Cortex of kidney (tissue), 1 donor: ENCODE measurements at places on chromosomes 2 and 18.

GRCh38 chr2:203786549-203787351 lies 80.3 kb downstream of the CD28 start:
- DNase-seq: no peak

DNA sequence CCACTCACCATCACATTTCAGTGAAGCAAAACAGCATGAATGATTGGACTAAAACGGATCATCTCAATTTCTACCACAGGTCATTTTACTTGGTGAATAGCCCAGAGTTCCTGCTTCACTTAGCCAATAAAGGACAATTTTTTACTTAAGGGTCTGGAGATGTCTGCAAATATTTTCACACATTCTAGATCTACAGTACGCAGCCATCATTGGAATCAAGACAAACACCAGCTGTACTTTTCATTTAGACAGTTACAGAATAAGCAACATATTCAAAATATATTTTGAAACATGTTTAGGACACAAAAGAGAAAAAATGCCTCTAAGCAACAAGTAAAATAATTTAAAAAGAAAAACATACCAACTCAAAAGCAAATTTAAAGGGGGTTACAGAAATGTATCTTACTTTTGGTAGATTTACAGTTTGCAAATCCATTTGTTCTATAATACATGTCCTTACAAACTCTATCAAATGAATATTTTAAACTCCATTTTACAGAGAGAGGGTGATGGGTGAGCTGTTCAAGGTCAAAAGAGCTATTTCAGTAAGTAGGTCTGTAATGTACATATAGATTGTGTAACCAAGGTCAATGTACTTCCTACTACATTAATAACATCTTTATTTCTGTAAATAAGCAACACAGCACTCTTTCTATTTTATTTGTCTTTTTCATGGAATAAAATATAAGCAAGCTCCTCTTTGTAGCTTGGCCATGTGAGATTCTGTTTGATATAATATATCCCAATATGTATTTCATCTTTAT lies 13.4 kb downstream of the PPP1R1C start:
- DNase-seq: no peak

DNA sequence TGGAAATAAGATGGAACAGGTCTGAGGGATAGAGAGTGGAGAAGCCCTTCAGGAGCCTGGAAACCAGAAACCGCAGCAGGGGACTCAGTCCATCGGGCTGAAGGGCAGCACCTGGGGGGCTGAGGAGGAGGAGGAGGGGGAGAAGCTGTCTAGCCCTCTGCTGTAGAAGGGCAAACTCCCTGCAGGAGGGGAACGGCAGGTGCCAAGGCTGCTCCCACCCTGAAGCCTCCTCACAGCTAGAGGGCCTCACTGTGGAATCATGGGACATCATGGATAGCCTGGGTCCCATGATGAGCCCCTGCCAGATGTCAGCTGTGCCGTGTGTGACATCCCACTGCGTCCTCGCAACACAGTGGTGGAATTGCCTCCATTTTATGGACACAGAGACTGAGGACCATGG lies 435 bp downstream of the MYO7B start:
- no peak for DNase-seq

DNA sequence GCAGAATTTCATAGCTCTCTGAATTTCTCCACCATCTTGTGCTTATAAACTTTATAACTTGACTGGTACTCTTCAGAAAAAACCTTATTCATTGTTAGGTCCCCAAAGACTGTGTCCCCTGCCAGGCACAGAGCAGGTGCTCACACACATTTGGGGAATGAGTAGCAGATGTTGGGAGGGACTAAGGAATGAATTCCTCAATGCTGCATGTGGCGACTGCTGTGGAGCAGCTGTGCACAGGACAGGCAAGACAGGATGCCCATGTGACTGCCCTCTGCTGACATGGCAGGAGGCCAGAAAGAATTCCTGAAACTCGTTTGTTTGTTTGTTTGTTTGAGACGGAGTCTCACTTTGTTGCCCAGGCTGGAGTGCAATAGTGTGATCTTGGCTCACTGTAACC lies 122.3 kb upstream of the ITGA6 start:
- no peak for DNase-seq

DNA sequence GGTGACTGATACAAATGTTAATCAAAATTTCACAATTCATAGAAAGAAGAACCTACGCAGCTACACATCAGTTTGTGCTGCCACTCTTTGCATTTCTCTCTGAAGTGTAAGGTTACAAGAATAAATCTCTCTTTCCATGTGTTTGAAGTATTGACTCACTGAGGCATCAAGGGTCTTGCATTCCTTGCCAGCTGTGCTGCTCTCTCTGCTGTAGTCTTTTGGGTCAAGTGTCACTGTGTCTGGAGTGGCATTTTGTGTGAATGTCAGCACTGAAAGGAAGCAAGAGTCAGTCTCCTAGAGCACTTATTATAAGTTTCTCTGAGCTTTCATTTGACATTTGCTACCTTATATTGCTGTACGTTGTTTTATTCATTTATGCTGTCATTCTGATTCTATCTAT lies 1696.1 kb upstream of the LRRTM1 start:
- no peak for DNase-seq

DNA sequence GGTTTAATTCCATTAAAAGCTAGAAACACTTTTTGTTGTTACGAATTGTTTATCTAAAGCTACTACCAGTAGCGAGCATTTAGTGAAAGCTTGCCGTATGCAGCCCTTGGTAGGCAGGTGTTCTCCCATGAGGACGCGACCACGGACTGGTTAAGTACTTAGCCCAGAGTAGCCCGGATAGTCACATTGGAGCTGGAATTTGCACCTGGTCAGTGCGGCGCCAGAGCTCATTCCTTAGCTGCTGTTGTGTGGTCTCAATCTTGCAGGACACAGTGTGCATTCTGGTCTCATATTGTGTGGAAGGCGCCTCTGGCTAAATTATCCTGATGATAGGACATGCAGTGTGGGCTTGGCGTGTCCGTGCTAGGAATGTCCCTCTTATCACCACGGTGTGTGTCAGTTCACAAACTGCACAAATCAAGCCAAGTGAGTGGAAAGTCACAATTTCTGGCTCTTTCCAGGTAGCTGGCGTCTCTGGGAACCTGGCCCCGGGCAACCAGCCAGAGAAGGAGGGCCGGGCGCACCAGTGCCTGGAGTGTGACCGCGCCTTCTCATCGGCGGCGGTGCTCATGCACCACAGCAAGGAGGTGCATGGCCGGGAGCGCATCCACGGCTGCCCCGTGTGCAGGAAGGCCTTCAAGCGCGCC lies 133.3 kb downstream of the ZNF236 start:
- DNase-seq: no peak

DNA sequence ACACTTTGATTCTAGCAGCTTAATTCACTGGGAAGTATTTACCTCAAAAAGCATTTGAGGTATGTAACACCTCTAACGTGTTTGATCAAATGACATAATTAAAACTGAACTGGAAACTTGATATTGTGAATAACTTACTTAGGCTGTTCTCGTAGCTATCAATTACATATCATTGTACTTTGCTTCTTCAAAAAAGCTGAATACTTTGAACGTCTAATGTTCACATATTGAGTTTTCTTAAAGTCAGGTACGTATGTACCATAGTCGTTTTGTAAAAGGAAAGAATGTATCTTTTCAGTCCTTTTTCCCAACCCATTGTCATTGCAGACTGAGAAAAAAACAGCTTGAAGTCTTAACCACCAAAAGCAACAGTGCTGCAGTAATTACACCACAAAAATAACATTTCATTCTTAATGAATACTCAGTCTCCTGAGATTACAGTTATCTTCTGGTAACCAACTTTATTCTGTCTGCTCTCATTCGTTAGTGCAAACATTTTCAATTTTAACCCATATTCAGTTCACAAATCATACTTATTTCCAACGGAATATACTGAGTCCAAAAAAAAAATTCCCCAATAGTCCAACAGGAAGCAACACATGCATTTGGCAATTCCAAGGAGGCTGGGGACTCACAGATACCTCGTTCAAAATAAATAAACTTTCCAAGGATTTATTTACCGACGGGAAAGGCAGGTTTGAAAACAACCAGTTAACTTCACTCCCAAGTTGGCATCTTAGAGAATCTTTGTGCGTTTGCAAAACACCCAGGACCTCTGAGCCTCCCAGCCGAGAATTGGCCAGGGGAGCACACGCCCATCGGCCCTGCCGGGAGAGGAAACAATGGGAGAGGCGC lies 1.1 kb downstream of the CHN1 start:
- no peak for DNase-seq

DNA sequence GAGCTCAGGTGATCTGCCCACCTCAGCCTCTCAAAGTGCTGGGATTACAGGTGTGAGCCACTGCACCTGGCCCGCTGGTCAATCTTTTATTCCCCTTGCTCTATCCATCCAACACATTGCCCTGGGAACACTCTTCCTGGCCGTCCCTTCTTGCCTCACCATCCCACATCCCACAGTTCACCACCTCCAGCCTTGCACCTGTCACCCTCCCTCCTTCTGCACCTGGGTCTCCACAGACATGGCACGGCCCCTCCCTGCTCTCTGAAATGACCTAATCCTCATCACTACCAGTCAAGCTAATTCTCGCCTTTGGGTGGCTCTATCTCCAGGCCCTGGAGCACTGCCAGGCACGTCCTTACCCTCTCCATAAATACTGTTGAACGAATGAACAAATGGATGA lies 116.9 kb upstream of the TEX51 start:
- DNase-seq: no peak

DNA sequence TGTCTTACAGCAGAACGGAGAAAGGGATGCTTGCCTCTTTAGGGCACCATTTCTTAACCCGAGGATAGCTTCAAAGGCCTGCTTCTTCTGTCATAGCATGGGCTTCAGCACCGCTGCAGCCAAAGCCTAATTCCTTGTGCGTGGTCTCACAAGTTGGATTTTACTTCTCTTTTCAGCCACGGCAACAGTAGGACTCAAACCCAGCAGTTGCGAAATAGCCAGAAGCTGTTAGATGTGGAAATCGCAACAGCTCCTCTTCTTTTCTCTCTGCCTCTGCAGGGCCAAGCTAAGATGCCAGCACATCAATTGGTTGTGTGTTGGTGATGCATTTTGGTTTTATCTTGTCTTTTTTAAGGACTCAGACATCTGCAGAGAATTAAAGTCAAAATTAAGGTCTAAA lies 3.1 kb downstream of the NRXN1 start:
- no peak for DNase-seq

DNA sequence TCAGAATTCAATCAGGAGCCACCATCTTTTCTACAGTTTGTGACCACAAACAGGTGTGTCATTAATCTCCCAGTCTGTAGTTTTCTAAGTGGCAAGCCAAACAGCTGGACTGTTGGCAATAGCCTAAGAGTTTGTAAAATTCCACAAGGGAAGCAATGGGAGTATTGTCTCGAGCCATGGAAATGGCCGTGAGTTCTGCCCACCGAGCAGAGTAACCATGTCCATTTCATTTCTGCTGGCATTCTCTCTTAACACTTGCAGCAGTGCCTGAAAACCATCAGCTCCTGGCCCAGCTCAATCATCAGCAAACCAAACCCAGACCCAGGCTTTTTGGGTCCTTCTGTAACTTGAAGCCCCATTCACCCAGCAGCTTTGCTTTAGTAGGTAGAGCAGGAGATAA lies 387.8 kb upstream of the CDH7 start:
- no peak for DNase-seq

DNA sequence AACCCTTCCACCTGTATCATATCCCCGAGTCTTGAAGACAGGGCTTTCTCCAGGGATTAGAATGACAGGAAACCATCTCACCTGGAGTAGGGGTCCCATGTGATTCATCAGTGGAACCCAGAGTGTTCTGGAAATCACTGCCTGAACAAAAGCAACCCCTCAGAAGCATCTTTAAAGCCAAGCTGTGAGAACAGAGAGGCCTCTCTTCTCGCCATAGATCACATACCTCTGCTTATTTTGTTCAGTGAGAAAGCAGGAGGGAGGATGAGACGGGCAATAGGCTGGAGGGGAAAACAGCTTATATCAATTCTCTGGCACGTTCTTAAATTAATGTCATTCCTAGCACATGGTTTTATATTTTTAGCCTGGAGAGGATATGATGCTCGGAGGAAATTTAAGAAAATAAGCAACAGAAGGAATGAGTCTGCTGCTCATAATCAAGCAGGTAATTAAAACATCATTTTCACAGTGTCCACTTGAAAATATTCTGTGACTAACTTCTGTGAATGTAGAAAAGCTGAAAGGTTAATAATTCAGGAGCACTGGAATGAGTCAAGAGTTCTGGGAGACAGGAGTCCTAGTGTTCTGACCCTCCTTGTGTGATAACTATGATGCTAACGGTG lies 213.6 kb upstream of the SP5 start:
- DNase-seq: no peak

DNA sequence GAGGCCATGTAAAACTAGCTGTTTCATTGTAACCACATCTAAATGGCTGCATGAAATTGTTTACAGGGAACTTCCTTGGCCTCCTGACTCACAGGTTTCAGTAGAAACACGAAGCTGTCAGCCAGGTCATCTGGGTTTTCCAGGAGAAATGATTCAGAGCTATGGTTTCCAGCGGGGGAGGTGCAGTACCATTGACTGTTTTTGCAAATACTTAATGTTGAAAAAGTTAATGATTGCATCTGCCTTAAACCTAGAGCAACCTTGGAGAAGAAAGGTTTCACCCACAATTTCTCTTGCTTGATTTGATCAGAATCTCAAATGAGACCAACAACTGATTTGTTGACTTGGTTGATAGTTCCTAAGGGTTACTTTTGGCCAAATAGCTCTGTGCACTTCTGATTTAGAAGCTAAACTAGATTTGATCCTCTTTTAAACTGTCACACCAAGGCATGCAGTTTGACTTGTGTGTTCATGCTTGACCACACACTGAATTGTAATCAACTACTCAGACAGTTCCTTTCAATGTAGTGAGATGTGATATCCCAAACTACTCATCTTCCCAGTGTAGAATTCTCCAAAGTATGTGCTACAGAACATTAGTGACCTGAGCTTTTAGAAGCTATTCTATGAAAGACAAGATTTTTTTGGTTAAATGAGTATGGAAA lies 193.5 kb upstream of the CHST9 start:
- no peak for DNase-seq

- no peak for DNase-seq
Observed at GRCh38 chr18:34543356-34543755, 166.7 kb upstream of the DTNA start.

DNA sequence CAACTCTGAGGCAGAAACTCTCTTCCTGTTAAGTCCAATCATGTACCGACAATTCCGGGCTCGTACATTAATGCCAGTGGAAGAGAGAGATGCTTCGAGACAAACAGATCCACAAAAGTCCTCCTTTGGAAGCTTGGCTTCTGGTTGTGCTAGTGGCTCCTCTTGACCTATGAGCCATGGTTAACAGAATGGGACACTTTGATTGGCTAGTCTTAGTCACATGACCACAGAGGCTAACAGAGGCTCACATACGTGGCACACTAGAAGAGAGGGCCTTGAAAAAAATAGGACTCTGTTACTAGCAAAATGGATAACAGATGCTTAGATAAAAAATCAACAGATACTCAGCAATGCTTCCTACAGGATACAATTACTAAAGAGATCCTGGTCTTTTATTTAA lies 1211.9 kb upstream of the GYPC start:
- DNase-seq: no peak

DNA sequence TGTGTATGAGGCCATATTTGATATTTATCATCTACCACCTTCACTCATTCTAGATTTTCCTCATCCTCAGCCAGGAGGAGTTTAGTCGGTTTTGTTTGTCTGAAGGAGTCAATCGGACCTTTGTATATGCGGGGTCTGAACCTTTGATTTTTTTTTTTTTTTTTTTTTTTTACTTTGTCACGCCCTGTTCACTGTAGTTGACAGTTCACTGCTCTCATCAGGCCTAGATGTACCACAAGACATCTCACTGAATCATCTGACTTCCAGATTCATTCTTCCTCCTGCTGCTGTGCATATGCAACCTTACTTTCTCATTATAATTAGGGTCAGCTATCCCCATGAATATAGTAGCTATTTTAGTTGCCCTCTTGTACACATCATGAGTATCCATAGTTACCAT lies 133.2 kb downstream of the ARHGAP15 start:
- DNase-seq: no peak

- no peak for DNase-seq
Observed at GRCh38 chr2:155203178-155203577, 504.7 kb downstream of the KCNJ3 start.
